ENCODE measurements at places on chromosomes 3 and 15.
A peak's percentile ranks its signal among the peaks of the same experiment; 100 is the strongest.

GRCh38 chr15:83092309-83092976, 15.0 kb upstream of the TM6SF1 start:
- no peak for DNase-seq

DNA sequence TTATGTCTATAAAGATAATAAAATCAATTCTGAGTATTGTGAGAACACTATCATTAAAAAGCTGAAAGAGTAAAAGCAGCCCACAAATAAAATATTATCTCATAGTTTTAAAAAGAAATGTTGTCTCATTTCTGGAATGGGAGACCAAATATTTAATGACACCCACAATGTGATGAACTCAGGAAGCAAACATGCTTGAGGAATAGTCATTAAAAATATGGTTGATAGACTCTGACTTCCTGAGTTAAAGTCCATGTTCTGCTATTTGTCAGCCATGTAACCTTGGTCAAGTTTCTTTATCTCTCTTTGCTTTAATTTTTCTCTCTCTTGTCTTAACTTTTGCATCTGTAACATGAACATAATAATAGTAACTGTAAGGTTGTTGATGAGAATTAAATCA, 35.5 kb upstream of the CHMP2B start:
- no peak for DNase-seq

GRCh38 chr3:18900994-18901393, 247.3 kb upstream of the KCNH8 start:
- no peak for DNase-seq

DNA sequence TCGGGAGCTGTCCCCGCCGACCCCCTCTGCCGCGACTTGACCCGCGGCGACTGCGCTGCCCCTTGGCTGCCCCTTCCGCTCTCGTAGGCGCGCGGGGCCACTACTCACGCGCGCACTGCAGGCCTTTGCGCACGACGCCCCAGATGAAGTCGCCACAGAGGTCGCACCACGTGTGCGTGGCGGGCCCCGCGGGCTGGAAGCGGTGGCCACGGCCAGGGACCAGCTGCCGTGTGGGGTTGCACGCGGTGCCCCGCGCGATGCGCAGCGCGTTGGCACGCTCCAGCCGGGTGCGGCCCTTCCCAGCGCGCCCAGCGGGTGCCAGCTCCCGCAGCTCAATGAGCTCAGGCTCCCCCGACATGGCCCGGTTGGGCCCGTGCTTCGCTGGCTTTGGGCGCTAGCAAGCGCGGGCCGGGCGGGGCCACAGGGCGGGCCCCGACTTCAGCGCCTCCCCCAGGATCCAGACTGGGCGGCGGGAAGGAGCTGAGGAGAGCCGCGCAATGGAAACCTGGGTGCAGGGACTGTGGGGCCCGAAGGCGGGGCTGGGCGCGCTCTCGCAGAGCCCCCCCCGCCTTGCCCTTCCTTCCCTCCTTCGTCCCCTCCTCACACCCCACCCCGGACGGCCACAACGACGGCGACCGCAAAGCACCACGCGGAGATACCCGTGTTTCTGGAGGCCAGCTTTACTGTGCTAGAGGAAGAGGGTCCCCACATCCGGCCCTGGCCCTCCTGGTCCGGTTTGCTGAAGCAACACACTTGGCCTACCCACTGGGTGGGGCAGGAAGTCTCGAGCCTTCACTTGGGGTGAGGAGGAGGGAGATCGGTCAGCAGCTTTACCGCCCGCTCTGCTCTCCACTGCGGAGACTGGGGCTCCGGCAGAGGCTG, at the start of gene RASSF1:
Gene RASSF1 (minus strand): TSS at position 389 of the 882 bp plus-strand sequence. CDS start 31 bp downstream, at position 358.
- DNase-seq: peak; percentile 88

- DNase-seq: no peak
These were observed 37.0 kb downstream of the MINDY4B start for GRCh38 chr3:150868282-150868681.

GRCh38 chr3:39261726-39262125, 18.1 kb downstream of the CX3CR1 start:
- DNase-seq: no peak

- no peak for DNase-seq
These were observed 135.3 kb downstream of the DIPK2A start for GRCh38 chr3:144106970-144107369.

DNA sequence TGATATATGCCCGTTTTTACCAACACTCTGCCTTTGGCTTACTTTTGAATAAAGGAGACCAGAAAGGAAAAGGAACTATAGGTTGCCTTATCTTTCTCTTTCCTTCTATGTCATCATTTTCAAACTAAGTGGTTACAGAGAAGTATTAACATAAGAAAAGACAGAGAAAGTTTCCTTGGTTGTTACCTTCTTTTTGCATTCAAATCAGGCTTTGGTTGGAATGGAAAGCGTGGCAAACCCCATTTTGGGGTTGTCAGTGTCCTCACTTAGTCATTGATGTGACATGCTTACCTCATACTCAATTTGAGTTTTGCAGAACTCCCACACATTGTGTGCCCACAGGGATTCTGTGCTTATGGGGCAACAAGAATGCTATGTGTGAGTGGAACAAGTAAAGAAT, 3.7 kb upstream of the THRB start:
- no peak for DNase-seq

DNA sequence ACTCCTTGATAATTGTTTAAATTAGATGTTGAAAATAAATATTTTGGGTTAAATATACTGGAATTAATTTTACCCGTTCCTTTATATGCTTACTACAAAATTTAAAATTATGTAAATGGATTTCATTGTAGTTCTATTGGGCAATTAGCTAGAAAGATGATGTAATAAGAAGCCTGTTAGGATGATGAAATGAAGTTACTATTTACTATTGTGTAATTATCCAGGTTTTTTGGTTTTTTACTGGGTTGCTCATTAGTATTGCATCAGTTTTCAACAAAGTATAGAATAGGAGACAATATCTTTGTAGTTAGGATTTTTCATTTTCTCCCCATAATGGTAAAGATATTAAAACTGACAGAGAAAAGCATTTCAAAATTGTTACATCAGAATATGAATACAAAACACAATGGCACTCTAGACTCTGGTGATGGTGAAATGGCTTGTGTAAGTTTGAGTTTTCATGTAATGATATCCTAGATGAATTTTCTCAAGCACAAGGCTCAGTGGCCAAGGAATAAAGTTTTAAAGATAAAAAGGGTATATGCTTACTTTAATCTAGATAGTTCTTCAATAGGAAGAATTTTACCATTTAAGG, 222.0 kb downstream of the P3H2 start:
- DNase-seq: no peak

DNA sequence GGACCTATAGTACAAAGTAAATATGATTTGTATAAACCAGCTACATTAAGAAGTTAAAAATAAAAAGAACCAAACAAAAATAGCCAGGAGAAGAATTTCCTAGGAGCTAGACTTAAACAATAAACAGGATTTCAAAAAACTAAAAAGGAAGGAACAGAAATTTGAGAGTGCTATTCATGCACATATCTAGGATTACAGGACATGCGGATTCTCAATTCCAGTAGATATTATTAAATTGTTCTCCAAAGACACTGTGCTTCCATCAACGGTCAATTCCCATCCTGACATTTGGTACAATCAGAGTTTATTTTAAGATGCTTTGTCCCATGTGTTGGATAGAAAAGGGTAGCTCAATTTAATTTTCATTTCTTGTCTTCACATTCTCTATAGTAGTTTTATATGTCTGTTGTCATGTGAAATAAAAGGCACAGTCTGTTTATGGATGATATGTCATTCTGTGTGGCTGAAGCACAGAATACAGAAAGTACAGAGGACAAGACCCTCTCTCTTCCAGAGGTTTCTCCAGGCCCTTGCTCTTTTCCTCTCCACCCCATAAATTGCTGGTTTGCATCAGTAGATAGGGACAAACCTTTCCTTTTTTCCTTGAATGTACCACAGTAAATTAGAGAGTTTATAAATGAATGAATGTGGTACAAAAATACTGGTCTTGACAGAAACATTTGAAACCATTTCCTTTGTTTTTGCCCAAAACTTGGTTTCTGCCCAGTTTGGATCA, 3.5 kb downstream of the PLOD2 start:
- no peak for DNase-seq

DNA sequence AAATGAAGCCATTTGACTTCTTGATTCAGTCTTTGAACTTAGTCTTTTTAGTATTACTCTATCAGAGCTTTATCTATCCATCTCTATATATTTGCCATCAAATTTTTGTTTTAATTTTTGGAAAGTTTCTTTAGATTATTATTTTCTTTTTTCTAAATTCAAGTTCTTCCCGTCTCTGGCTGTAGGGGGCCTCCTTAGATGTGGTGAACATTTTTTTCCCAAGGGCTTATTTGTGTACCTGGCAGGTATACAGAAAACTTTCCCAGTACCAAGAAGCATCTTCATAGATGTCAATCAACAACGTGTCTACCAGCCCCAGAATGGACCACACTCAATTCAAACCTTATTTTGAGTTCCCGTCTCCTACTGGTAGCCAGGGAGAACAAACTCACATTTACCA, 486.8 kb upstream of the CNTN4 start:
- no peak for DNase-seq

DNA sequence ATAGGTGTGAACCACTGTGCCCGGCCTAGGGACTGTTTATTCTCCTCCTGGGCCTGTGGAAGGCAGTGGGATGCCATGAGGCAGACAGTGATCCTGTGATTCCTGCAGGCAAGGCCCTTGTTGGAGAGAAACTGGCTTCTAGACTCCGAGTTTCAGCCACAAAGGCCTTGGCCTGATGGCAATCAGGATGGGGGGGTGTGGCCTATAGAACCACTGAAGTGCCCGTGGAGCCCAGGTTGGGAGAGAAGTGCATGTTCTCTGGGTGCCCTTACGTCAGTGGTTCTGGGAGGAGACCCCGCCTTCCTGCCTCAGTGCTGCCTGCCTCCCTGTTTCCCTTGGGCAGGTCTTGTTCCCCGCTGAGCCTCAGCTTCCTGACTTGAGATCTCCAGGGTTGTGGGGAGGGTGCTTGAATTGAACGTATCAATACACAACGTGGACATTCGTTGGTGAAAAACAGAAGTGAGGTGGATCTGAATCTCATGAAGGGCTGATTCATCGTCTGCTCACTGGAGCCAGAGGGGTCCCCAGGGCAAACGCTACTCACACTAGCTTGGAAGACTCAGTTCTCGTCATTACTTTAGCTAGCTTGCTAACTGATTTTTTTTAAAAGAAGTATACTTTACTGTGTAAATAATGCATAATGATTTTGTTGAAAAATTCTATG, 31.8 kb downstream of the IRAK2 start:
- DNase-seq: no peak

DNA sequence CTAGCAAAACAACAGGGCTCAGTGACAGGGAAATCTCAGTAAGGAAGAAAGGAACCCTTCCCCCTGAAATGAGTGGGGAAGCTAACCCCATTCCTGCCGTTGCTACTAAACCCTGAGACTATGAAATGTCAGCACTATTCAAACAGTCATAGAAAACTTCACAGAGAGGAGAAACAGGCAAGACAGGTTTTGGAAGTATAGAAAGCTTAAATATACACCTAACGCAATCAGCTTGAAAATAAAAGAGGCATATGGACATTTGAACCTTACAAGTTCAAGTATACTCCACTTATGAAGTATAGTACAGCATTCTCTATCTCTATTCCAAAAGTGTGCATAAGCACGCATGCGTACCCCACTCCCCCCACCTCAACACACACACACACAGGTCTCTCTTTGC, 17.6 kb upstream of the FRMD4B start:
- no peak for DNase-seq

DNA sequence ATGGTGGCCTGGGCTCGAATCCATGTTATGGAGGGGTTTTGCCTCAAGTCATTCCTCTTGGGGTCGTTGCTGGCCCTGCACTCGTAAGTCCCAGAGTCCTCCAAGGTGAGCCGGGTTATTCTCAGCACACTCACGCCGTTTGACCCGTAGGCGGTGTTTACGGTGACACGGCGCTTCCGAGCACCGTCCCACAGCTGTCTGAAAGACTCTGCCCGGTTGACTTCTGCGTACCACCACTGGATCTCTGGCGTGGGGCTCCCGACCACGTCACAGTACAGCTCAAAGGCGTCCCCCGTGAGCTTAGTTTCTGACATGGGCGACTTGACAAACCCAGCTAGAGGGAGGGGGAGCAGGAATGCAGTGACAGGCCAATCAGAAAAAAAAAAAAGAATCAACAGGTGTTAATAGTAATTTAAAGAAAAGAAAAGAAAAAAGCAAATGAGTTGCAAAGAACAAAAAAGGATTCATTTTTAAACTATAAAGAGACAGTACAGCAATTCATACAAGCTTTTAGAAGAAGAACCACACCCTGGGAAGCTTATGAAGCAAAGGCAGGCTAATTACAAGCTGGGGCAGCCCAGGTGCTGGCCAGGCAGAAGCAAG, 36.1 kb downstream of the NPTN start:
- DNase-seq: no peak

GRCh38 chr3:10483686-10484345, 21.6 kb downstream of the ATP2B2 start:
- no peak for DNase-seq

- no peak for DNase-seq
These were observed 23.1 kb downstream of the PLSCR5 start for GRCh38 chr3:146581951-146582467.

GRCh38 chr3:23421811-23422516, 218.8 kb downstream of the UBE2E2 start:
- DNase-seq: no peak

- DNase-seq: no peak
These were observed 48.2 kb upstream of the TEX264 start for GRCh38 chr3:51622868-51623267.

DNA sequence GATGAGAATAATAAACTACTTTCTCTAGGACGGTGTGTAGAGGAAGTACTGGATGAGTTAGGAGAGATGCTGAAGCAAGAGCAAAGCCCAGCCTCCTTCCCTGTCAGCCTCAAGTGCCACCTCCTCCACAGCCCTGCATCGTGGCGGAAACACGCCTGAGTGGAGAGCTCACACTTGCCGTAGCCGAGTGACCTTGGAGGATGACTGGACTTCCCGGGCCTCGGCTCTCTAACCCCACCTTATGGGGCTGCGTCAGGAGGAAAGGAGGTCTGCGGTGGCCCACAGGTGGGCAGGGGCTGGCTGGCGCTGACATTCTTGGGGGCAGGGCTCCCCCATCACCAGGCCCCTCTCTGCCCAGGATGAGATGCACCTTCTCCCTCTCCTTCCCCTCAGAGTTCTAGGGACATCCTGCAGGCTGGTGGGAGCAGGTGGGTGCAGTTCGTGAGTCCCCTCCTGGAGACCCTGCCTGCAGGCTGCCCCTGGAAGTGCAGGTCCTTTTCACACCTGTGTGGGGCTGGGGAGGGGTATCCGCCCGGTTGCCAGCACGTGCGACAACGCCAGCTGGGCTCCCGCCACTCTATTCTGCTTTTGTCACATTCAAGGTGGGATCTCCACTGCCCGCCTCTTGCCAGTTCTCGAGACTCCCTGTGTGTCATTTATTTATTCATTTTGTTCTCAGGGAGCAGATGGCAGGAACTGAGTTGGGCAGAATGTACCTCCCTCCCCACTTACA, 175.2 kb downstream of the MEGF11 start:
- DNase-seq: no peak

GRCh38 chr3:133038731-133039375, 662 bp downstream of the TMEM108 start:
- no peak for DNase-seq

GRCh38 chr3:125440559-125440955, 65.4 kb upstream of the ZNF148 start:
- DNase-seq: no peak

GRCh38 chr3:175526191-175526590, 667.1 kb downstream of the NAALADL2 start:
- no peak for DNase-seq
